ENCODE measurements at places on chromosomes 2 and 18.

GRCh38 chr2:37389989-37390765 is 45.7 kb downstream of the QPCT start:
- DNase-seq = peak; percentile 73

DNA sequence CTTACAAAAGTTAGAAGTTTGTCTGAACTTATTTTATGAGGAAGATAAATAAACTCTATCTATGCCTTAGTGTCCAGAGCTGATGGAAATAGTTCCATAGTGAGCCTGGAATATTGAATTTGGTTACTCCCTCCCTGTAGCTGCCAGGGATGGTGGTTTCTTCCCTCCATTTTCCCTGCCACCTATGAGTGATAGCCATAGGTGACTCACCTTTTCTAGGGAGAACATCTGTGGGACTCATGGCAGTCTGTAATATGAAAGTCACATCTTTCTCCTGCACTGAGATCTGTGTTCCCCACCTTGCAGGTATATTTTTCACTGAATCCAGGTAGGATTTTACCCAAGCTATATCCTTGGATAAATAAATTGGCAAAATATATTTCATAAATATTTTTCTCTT is 148.8 kb downstream of the TPGS2 start:
- DNase-seq = no peak

GRCh38 chr2:228559774-228560415 is 378.4 kb upstream of the SPHKAP start:
- no peak for DNase-seq

DNA sequence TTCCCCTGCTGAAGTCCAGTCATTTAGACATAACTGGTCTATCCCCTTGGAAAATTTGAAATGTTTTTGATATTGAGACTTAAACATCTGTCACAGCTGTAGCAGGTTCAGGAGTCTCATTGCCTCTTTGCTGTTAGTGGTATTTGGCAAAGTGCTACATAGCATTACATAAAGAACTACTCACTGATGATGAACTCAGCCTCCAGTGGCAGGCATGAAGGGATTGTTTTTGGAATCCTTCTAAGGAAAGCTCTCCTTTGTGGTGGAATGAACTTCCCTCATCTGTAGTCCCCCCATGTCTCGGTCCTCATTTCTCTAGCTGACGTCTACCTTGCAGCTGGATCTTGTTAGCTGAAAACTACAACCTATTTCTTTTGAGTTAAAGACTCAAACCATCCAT is 111.6 kb downstream of the TACR1 start:
- no peak for DNase-seq
